Stimulated activated CD4-positive, alpha-beta T cell treated with anti-CD3 and anti-CD28 coated beads, Interleukin-15, amount 100 ng/mL, for 1 hour (primary cell): ENCODE measurements at places on chromosomes 6 and 20.

- DNase-seq: no peak
These were observed 117.8 kb downstream of the ZDHHC14 start for GRCh38 chr6:157498817-157499216.

DNA sequence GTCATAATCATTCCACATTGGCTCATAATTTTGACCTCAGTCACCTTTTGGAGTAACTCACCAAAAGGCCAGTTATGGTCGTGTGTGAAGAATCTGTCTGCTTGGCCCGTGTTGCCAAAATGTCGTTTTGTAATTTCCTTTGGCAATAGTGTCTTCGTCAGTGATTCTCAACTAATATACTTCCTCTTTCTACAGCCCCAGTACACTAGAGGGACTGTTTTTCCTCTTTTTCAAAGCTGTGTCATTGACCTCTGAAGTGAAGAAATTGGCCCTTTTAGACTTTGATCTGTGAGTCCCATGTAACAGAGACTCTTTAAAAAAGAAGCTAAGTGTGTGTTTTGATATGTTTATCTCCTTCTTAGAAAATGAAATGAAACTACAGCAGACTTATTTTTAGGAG is 5.2 kb downstream of the FOXO3 start:
- DNase-seq: no peak

- DNase-seq: no peak
These were observed 157.7 kb downstream of the ZDHHC14 start for GRCh38 chr6:157538698-157539097.

- DNase-seq: no peak
These were observed 3.8 kb downstream of the DDR1 start for GRCh38 chr6:30887901-30888815.

DNA sequence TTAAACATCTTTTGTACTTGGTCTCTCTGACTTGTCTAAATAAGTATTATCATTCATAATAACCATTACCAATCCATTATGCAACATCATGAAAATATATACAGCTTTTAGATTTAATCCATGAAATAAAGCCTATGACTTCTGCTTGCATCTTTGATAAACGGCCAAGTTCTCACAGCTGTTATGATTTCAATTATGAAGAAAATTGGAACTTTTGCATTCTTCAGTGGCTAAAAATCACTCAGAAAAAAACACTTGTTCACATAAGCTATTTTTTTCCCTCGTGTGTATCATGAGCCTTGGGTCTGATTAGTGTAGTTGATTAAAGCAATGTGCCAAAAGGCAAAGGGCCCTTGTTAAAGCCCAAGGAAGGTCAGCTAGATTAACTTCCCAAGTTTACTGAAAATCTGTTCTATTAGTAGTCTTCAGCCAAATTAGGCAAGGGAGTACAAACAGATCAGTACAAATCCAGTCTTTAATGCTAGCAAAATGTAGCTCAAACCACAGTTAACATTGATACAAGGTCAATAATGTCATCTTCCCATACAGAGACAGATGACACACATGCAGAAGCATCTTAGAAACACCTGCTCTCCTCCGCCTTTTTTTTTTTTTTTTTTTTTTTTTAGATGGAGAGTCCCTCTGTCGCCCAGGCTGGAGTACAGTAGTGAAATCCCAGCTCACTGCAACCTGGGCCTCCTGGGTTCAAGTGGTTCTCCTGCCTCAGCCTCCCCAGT is 69.9 kb downstream of the SGK1 start:
- DNase-seq: no peak

DNA sequence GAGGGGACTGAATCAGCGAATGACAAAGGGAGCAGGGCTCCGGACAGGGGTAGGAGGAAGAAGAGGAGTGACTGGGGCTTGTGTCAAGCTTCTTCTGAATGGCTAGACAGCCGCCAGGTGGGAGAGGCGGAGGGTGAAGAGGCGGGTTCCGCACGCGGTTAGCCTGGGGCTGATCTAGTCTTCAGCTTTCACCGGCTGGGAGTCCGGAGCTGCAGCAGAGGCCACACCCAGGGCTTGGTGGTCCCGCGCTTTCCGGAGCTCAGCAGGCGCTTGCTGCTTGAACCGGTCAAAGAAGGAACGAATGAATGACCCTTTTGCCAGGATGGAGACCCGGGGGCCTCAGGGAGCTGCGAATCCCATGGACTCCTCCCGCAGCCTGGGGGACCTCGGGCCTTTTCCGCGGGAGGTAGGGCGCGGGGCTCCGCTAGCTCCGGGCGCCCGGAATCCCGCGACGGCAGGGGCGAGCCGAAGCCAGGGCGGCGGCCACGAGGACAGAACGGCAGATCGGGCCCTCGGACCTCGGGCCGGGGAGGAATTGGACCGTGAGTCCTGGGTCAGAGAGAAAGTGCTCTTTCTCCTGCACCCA is at the start of gene C6orf141:
C6orf141 (plus strand) TSS at position 177 of the 586 bp plus-strand sequence; CDS start at position 302, 125 bp downstream.
- DNase-seq: no peak

DNA sequence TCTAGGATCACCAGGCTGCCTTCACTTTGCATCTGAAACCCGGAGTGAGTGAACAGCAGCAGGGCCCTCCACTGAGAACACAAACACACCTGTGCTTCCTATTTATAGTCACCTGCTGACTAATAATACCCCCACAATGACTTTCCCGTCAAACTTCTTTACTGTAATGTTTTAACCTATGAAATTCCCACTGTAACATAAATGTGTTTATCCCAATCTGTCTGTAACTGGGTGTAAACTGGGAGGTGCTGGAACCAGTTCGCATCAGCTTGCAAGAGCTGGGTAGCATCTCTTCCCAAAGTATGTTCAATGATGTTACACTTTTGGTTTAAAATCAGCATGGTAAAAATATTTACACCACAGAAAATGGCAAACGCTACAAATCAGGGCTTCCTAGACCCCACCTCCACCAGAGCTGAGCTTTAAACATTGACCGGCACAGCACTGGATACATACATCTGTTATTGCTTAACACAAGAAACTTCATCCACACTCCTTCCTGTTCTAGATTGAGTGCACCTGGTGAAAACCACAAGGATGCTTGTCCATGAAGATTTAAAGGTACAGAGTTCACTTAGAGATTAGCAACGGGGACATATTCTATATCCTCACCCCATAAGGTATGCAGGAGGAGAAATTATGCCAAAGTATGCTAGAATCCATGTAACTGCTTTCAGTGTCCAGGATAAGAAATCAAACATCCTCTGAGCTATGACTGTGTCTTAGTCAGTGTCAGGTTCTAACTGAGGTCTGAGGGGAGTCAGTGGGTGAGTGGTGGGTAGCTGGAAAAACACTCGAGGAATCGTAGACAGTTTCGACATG is 79.0 kb downstream of the ALDH8A1 start:
- no peak for DNase-seq

- DNase-seq: no peak
These were observed 12.2 kb upstream of the TBC1D20 start for GRCh38 chr20:474581-474980.

DNA sequence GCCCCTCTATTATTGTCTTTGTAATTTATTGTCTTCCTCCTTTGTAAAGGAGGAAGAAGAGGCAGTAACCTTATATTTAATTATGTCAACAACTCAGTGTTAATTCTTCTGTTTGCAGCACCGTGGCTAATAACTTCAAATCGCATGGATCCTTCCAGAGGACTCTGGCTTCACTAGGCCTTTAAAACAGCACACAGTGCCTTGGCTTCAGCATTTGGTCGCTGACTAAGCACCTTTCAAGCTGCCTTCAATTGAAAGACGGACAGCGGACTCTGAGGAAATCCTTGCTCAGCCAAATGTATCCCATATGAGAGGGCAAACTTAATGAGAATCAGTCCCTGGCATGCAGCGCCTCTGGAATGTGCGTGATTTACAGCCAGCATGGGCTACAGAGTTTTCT is 64.2 kb downstream of the SGK1 start:
- DNase-seq: no peak

DNA sequence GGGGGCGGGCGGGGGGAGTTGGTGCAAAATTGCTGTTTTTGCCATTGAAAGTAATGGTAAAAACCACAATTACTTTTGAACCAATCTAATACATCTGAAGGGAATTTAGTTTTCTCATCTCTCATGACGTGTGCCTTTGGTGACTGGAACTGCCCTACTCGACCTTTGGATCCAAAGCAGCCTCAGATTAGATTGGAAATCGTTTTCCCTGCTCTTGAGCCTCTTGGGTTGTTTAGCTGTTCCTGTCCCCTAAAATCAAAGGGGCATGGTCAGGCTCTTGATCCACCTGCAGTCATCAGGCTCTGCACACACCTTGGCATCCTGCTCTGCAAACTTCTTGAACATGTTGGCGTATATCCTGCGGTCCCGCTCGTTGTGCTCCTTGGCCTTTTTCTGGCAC is 64.0 kb upstream of the TULP1 start:
- DNase-seq: no peak

DNA sequence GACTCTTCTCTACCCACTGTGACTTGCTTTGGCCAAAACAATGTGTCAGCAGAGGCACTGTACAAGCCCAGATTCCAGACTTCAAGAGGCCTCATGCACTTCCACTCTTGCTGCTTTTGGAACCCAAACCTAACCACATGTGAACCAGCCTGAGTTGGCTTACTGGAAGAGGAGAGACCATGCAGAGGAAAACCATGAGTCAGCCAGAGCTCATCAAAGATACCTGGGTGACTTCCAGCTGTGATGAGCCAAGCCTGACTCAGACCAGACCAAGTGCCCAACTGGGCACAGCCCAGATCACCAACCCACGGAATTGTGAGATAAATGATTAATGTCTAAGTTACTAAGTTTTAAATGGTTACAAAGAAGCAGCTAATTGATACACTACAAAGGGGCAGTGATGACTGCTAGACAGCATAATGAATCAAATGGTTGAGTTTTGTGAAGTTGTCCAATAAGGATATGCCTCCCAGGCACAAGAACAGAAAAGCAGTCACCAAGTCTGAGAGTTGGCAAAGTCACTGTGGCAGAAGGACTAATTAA is 16.2 kb upstream of the BEND6 start:
- DNase-seq: no peak

DNA sequence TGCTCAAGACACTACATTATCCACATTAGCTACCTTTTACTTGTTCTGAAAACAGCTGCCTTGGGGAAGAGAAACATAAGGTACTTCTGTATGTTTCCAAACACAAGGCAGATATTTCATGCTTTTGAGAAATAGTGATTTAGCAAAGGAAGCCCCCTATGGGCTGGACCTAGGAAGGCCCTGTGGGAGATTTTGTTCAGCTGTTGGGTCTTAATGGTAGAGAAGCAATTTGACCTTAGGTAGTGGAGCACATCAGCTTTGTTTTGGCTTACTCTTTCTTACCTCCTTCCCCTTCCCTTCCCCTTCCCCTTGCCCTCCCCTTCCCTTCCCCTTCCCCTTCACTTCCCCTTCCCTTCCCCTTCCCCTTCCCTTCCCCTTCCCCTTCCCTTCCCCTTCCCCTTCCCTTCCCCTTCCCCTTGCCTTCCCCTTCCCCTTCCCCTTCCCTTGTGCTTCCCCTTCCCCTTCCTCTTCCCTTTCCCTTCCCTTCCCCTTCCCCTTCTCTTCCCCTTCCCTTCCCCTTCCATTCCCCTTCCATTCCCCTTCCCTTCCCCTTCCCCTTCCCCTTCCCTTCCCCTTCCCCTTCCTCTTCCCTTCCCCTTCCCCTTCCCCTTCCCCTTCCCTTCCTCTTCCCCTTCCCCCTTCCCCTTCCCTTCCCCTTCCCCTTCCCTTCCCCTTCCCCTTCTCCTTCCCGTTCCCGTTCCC is 84.6 kb downstream of the ANKS1A start:
- DNase-seq: no peak

DNA sequence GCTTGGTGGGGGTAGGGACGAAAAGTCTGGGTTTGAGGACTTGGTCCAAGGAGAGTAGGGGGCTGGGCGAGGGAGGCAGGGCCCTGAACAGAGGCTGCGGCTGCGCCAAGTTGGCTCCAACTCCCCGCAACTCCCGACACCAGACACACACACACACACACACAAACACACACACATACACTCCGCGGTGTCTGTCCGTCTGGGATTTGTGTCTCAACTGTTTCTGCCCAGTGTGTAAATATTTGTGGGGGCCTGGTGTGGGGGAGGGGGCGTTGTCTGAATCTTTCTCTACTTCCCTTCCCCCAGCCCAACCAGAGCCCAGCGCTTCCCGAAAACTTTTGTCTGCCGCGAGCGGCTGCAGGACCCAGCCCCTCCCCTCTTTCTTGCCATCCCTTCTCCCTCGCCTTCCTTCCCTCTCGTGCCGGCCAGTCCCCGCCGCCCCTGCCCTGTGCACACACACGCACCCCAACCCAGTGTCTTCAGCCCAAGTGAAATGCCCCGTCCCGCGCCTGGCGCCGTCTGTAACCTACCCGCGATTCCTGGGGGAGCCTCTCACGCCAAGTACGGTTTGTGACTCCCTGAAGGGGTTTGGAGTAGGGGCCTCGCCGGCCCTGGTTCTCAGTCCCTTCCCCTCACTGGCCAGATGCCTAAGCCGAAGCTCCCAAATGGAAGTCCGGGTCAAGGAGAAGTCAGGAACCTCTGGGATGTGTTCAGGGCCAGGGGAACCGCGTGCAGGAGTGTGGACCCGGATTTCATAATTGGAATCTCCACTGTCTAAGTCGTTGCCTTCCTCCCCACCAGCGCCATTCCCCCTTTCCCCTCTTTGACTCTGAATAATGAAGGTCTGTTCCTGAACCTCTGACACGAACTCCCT is 904 bp downstream of the MDFI start:
- DNase-seq: no peak

DNA sequence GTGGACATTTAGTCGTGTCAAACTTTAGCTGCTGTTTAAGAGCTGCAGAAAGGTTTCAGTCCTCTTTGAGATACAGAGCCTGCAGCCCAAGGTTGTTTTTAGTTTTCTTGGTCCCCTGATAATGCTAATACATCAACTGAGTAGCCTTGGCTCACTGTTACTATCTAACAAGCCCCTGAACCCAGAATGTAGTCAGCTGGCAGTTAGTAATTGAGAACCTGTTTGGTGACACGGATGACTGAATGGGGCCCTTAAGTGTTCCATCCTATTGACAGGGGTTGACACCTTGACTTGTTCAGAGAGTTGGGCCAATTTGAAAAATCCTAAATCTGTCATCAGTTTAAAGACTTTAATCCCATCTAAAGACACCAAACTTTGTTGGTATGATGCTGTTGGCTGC is 2.8 kb downstream of the RTN4IP1 start:
- DNase-seq: no peak

DNA sequence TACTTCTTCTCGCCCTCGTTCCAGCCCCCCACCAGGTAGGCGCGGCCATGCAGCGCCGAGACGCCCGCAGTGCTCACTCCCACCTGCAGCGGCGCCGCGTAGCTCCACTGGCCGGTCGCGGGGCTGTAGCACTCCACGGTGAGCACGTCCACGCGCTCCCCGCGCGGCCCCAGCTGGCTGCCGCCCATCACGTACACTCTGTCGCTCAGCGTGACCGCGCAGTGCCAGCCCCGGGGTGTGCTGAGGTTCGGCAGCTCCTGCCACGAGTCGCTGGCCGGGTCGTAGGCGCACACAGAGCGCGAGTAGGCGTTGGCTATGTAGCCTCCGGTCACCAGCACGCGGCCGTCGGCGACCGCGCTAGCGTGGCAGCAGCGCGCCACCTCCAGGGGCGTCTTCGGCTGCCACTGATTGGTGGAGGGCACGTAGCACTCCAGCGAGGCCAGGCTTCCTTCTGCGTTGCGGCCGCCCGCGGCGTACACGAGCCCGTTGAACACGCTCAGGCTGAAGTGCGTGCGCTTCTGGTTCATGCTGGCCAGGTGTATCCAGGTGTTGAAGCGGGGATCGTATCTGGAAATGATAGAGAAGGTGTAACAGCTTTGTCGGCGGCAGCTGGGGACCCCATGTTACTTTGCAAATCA is 13.7 kb downstream of the KLHL31 start:
- peak; percentile 61 for DNase-seq
